Nephron progenitor cell (in vitro differentiated cells): ENCODE measurements at places on chromosomes 2 and 18.

- no peak for DNase-seq
Observed at GRCh38 chr18:63112706-63113105, 206.9 kb downstream of the BCL2 start.

DNA sequence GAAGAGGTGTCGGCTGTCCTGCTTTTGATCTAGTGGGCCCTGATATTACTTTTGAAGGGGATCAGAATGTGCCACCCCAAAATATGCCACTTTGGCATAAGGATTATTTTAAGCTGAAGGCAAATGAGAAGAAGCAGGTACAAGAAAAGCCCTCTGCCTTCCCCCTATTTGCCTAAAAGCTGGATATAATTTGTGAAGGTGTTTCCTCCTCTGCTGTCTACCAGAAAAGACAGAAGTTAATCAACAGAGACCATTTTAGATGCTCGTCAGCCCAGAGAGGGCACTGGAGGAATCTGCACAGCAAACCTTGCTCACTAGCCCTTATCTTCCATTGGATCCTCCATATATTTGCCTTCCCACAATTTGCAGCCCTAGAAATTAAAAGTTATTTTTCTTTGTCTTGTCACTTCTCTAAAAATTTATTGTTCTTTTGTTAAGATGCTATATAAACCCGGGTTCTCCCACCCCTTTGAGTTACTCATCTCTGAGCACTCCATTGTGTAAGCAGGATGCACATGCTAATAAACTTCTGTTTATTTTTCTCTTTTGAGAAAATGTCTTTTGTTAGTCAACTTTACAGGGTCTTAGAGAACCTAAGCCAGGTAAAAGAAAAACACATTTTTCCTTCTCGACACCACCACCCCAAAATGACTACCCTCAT is 163.2 kb upstream of the SLC1A4 start:
- DNase-seq: no peak

- no peak for DNase-seq
Observed at GRCh38 chr2:1738646-1739302, 5.5 kb downstream of the PXDN start.

GRCh38 chr2:62145478-62146100 is 50.3 kb upstream of the B3GNT2 start:
- no peak for DNase-seq

DNA sequence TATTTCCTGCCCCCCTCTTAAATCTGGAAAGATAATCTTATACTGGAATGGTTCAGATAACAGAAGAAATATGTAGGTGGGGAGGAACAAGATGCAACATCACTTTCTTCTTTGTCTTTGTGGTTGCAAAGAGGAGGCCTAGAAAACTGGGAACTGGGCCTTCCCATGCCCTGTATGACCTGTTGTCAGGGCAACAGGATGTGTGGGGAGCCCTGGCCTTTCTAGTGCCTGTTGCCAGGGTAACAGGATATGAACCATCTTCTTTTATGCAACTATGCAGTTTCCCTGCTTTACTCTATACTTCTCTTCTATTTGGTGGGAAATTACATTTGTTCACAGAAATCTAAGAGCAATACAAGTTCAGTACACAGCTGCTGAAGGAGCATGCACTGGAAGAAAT is 79.8 kb upstream of the PDE1A start:
- no peak for DNase-seq

DNA sequence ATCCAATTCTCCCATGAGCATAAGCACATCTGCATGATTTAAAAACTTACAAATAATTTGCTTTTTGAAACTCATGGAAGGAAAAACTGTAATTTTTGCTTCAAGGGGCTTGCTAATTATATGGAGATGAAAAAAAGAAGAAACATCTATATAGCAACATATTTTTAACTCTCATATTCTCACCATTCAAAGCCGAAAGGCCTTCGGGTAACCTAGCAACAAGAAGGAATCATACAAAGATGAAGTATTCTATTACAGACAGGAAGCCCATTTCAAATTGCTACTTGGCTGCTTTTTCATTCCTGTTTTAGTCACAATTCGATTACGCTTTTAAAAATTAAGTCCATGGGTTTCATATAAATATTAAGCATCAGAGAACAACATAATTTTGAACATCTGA is 39.2 kb upstream of the RNU4ATAC start:
- DNase-seq: no peak
